Stimulated activated CD4-positive, alpha-beta T cell treated with anti-CD3 and anti-CD28 coated beads, TNF-alpha, amount 100 ng/mL, for 1 hour (primary cell): ENCODE measurements at places on chromosomes 12 and 14.

DNA sequence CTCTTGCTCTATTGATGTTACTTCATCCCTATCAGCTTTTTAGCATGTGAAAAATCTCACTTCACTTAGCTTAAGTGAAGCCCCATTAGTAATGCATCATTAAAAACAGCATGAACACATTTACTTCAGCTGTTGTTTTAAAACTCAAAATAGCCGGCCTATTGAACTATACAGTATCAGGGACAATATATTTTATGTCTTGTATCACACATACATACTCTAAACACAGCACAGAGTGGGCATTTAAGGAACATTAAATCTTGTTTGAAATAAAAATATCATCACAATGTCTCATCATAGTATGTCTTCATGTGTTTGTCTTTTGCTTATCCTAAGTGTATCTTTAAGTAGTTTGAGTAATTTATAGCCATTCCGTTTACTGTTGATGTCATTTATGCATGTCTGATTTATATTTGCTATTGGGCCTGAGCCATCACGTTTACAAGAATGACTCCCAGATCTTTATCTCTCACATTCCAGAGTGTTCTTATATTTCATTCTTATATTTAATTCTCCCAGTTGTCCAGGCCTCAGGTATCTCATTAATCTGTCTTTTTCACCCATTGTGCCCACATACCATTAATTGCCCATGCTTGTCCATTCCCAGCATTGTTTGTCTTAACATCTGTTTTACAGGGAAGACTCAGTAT, 57.5 kb downstream of the ARHGAP5 start:
- no peak for DNase-seq

- no peak for DNase-seq
Observed at GRCh38 chr14:68521961-68522509, 270.8 kb downstream of the ZFP36L1 start.

DNA sequence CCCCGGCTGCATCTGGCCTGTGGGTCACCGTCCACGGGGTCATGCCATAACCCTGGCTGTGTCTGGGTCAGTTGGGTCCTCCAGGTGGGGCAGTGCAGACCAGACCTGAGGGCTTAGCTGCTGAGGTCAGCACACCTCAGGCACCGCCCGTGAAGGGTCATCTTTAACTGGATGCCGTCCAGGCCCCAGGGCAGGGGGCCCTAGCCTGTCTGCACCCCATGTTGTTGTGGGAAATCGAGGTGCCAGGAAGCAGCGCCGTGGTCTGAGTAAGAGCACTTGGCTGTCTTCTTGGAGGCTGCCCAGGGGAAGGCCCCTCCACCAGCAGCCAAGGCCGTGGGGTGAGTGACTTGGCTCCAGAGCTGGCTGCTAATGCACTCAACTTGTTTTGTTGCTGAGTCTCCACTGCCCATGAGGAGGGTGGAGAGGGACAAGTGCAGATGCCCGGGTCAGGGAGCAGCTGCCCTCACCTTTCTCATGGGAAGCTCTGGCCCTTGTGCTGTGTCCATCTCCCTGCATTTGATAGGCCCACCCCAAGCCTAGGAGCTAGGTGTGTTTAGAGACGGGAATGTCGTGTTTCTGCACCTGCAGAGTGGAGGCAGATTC, 317.2 kb downstream of the TMEM121 start:
- no peak for DNase-seq

DNA sequence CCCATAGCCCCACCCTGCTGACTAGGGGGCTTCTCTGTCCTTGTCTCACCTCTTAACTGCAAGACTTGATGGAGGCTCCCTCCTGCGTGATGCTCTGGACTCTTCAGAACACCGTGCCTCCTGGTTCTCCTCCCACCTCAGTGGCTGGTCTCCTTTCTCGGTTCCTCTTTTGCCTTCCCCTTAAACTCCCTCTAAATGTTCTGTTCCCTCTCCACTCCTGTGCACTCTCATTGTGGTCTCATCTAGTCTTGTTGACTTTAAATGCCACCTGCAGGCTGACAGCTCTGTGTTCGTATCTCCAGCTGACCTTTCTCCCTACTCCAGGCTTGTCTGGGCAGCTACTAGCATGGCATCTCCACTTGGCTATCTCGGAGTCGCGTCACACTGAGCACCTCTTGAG, 28.3 kb downstream of the DYNC1H1 start:
- DNase-seq: no peak

DNA sequence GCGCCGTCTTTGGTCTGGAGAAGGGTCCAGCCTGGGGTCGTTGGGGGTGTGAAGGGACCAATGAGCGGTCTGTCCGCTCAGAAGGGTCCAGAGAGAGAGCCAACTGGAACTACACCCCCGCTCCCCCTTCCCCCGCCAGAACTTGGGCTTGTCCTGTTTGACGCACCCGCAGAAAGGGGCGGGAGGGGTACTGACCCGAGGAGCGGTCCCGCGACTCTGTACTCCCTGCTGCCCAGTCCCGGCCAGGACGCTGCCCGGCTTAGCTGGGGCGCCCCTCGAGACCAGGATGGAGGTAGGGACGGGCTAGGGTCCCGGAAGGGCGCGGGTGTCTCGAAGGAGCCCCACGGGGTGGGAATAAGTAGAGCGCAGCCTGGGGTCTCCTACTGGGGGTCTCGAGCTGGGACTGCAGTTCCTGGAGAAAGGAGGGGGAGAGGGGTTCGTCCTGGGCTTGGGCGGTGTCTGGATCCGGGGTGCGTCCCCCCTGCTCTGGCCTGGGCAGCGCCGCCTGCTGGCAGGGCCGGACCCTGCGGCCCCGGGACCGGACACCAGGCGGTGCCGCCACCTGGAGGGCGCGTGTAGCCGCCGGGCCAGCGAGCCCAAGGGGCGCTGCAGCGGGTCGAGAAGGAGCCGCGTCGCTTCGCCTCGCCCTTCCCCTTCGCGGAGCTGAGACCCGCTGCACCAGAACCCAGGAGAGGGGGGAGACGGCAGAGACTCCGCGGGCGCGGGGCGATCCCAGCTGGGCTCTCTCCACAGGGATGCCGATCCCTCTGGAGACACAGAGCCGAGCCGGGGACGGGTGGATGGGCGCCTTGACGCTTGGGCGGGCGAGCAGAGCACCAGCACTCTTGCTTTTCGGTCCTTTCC, 3.8 kb upstream of the CACNB3 start:
- DNase-seq: peak; percentile 28

DNA sequence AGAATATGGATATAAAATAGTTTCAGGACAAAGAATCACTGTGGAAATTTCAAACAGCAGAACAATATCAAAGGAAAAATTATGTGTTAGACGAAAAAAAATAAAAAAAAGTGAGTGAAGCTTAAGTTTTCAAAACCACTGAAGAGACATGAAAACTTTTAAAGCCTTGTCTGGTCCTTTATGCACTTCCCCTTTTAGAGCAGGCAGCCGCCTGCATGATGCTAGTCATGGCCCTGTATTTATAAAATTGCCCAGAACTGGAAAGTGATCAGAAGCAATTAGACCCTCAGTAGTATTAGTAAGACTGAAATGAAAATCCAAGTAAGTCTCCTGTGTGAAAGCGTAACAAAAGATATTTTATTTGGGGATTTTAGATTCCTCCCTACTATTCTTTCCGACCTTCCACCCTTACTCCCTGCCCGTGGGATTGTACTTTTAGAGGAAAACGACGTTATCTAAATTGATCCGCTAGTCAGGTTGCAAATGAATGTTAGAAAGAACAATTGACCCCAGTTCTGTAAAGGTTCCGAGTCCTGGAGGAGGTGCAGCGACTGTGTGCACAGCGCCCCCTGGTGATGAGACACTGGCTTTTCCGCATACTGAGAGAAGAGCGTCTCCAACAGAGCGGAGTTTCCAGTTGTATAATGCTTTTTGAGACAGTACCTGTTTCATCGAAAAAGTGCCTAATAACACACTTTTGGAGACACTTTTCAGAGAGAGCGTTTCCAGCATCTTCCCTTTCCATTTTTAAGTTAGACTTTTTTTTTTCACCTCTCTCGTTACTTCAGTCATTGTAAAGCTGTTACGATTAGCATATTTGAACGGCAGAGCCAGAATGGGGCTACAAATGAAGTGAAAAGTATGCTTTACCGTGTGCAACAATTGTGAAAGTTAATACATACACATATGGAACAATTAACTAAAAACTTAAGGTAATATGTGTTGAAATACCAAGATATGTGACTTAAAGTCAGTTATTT, 12.4 kb downstream of the MGST1 start:
- no peak for DNase-seq

DNA sequence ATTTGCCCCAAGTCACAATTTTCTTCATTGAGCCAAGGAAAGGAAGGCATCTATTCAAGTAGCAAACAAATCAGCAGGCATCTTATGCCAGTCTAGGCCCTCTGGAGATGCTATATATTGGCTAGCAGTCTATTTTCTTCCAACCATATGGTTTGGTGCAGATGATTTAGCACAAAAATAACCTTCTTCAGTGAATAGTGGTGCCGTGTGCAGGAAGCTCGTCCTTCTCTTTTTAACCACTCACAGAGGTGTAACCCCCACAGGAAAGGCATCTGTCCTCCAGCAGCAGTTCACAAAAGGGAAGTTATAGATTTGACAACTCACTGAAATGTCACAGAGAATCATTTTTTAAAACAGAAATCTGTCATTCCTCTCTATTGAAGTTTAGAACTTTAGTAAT, 445.7 kb upstream of the SYT1 start:
- no peak for DNase-seq

DNA sequence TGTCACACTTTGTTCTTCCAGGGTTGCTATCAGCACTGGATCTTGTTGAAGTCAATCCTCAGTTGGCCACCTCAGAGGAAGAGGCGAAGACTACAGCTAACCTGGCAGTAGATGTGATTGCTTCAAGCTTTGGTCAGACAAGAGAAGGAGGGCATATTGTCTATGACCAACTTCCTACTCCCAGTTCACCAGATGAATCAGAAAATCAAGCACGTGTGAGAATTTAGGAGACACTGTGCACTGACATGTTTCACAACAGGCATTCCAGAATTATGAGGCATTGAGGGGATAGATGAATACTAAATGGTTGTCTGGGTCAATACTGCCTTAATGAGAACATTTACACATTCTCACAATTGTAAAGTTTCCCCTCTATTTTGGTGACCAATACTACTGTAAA, 23.7 kb downstream of the VTI1B start:
- DNase-seq: no peak

DNA sequence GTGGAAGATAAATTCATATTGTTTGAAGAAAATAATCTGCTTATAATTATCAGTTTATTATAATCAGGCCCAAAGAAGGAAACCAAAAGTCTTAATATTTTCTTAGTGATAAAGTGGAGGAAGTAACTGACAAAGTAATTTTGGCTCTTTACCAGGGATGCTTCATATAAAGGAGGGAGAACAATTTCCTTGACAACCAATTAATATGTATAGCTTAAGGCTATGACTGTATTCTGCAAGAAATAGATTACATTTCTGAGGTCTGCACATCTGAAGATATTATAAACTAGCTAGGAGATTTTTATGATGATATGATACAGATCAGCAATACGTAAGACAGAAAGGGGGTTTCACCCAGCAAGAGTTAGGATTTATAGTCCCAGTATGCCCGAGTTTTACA, 90.8 kb downstream of the BICD1 start:
- no peak for DNase-seq

- DNase-seq: no peak
Observed at GRCh38 chr12:122327494-122328385, 61.4 kb upstream of the VPS33A start.
